ENCODE measurements at places on chromosomes 6 and 20.

DNA sequence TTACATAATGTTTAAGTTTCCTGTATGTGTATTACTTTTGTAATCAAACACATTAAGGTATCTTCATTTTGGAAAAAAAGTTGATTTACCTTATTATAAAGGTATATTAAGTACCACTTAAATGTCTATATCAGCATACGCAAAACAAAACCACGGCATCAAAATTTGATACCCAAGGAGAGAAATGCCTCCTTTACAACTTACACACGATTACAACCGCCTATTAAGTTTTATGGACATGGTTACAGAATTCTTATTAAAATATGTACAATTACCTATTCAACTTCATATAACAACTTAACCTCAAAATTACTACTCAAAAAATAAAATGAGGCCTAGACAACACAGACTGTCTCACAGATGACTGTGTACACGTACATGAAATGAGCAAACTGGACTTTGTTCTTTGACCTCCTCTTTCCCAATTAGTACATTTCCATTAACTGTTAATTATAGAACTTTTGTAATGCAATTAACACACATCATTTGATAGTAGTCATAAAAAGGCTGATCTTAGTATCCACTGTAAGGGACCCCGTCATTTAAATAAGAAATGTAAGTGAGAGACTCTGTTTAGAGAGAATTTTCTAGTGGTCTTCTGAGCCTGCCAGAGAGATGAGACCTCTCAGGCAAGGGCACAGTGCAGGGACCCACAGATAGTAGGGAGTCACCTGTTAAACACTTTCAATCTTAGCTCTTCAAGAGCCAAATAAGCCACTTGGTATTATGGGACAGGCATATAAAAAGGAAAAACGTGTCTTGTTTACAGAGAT is 2.5 kb downstream of the DIDO1 start:
- no peak for DNase-seq

- DNase-seq, result no peak
Observed at GRCh38 chr6:157203312-157203744, 120.0 kb downstream of the TMEM242 start.

GRCh38 chr6:2971420-2972218 is at the start of gene SERPINB6:
Gene SERPINB6, minus strand, starts transcription at chr6:2971567. Its CDS starts 12,235 bp downstream, at chr6:2959332.
- DNase-seq, result peak; percentile 82

DNA sequence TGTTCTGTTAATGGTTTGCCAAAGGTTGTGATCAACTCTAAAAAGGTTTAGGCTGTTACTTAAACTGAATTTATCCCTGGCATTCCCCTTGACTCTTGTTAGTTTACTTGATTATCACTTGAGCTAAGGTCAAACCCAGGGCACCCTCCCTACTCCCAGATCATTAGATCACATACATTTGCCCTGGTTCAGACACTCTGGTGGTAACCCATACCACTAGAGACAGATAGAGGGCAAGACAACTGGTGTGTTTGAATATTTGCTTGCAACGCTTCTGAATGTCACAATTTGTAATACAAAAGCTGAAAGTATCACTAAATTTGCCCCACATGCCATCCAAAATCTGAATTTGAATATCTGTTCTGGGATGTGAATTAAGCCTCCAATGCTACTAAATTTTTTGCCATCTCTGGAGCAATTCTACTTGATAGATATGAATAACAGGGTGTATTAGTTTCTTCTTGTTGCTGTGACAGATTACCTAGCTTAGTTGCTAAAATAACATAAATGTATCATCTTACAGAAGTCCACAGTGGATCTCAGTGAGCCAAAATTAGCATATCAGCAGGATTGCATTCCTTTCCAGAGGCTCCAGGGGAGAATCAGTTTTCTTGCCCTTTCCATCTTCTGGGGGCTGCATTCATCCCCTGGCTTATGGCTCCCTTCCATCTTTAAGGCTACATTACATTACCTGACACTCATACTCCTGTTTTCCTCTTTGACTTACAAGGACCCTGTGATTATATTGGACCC is 45.4 kb downstream of the FIG4 start:
- DNase-seq, result no peak

GRCh38 chr6:46025573-46025972 is 9.9 kb upstream of the CLIC5 start:
- DNase-seq, result peak; percentile 41

DNA sequence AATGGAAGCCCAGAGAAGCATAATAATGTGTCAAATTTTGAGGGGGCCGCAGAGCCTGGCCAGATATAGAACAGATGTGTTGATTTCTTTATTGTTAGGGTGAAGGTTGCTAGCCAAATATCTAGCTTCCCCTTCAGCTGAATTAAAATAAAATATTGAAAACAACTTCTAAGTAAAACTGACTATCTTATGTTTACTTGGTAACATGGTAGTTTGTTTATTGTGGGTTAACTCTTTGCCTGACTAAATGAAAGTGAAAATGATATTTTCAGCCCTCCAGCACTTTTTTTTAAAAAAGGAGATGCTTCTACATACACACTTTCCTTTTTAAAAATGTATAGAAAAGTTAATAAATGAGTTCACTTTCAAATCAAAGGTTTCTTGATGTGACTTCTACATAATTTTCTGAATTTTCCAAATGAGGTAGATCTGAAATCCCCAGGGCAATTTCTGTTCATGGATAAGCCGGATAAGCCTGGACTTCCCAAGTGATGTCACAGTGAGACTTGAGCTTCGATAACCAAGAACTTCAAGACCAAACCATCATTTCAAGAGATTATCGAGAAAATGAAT is 172.1 kb upstream of the OLIG3 start:
- DNase-seq, result peak; percentile 76

DNA sequence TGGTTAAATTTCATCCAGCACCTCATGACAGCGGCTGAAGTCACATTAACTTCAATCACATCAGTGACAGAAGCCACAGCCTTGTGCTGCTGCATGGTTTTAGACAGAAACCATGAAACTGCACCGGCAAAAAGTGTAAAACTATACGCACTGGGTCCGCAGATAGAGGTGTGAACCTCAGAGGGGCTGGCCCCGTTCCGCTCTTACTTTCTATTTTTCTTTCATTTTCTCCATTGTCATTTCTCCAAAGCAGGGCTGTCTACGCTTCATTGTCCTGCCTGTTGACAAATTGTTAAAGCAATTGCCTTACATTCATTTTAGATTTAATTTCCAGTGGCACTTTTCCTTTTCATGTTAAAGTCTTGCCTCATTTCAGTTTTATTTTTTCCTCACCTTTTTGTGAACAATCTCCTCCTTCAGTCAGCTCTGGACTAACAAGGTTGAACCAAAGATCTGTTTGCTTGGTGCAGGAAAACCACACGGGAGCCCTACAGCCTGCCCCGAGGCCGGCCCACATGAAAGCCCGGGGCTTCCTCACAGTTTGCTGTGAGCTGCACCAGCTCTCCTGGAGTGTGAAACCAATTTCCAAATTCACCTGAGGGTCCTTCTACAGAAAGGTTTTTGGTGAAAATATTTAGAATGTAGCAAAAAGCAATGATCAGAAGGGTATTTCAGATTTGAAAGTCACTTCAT is 63.7 kb downstream of the PRR18 start:
- peak; percentile 82 for DNase-seq

All from activated CD4-positive, alpha-beta T cell treated with anti-CD3 and anti-CD28 coated beads, Interleukin-2, amount 10 ng/mL, durations not matched to agents 24 days and 14 days (primary cell).